ENCODE measurements at places on chromosomes 5 and 9.

- DNase-seq = no peak
Measured at GRCh38 chr5:176941951-176942350, 42.8 kb upstream of the HK3 start.

GRCh38 chr9:134785325-134786108 is 95.1 kb upstream of the FCN2 start:
- no peak for DNase-seq

GRCh38 chr5:98816582-98817222 is 43.2 kb downstream of the RGMB start:
- no peak for DNase-seq

DNA sequence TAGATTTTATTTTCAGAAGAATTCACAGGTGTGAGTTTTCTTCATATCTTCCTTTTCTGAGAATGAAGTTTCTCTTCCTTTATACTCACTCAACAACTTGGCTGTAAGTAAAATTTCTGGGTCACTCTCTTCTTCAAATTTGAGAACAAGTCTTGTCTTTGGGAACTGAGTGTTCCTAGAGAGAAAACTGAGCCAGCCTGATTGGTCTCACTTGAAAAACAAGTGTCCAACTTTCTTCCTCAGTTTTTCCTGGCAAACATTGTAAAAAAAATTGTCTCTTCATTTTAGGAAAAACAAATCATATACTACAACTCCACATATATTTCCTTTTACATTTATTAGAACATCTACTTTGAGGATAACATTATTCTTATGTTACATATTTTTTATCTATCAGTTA is 156.1 kb upstream of the GHR start:
- no peak for DNase-seq

DNA sequence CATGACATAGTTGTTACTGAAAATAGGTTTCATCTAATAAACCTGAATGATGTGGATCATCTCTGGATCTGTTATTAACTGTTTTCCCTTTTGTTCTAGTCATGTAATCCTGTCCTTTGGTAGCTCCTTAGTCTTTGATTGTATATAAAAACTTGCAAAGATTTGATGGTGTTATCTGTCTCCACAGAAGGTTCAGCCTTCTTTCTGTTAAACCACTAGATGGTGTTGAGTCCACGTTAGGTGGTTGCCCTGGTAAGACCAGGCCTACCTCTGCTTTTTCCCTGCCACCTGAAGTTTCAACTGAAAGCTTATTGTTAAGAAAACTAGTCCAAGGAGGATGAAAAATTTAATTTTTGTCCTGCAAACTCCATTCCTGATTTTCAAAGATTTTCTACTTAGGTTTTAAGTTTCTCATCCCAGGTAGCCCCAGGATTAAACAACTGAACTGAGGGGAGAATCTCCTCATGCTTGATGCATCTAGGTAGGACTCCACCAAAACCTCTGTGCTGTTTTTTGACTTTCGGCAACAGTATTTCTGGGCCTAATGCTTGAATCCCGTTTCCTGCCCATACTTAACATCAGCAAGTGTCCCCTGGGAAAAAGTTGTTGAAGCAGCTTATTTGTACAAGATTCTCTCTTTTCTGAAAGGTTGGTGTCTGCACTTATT is 68.5 kb downstream of the RICTOR start:
- DNase-seq = no peak

DNA sequence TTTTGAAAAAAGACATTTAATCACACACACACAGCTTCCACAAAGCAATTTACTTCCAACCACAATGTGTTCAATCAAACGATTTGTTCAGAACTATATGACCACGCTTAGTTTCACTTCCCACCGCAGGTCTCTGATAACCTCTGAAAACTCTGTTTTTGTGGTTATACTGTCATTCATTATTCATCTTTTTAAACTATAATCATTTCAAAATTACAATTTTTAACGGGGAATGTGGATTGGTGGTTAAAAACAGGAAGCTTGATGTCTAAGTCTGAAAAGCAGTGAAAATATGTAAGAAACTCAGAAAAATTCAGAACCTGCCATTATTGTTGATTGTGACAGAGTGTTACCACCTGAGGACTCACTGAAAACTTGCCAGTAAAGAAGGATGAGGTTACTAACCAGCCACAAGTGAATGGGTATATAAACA is 12.7 kb upstream of the TMEM174 start:
- no peak for DNase-seq

DNA sequence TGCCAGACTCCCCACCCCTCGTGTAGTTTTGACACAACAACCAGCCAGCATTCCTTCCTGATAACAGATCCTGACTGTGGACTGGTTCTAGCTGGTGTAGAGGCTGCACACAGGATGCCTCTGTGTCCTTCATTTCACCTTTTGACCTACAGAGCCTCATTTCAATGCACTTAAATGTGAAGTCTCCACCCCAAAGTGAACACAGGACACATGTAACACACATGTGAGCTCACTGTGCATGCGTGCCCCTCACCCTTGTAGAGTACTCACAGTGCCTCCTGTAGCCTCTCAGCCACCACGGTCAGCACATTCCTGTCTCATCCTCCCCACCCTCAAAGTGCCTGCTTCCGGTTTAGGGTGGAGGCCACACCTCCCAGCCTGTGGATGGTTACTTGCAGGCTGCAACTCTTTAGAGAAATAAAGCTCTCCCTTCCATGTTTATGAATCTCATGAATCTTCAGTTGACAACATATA is 11.6 kb upstream of the NKD2 start:
- DNase-seq = no peak

DNA sequence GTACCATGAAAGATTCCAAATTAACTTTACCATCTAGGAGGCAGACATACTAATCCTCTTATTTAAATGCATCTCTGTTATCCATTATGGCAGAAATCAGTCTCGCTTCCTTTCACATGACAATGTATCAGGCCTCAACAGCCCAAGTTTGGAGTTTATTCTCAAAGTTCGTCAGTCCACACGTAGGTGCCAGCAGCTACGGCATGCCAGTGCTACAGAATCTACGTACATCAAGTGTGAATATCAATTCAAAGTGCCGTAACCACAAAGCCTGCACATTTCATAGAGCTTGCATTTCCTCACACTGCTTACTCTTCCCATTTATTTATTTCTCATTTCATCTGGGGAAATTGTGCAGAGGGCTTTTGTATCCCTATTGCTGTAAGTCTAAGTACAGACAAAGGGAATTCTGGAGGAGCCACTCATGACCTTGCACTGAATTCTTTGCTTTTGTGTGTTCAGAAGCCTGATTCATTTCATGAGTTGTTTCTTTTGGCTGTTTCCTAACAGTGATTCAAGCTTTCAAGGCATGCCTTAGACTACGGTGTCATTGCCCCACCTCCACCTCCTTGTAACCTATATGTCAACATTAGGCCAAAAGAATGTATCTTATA is 10.0 kb downstream of the ENC1 start:
- peak; percentile 60 for DNase-seq

- no peak for DNase-seq
Measured at GRCh38 chr9:69342769-69343168, 17.8 kb downstream of the ENTREP1 start.

- no peak for DNase-seq
Measured at GRCh38 chr5:120088836-120089235, 375.3 kb upstream of the PRR16 start.

GRCh38 chr5:67082941-67083340 is 113.7 kb downstream of the CD180 start:
- DNase-seq = no peak

- no peak for DNase-seq
Measured at GRCh38 chr5:118789366-118789765, 199.0 kb downstream of the DTWD2 start.

DNA sequence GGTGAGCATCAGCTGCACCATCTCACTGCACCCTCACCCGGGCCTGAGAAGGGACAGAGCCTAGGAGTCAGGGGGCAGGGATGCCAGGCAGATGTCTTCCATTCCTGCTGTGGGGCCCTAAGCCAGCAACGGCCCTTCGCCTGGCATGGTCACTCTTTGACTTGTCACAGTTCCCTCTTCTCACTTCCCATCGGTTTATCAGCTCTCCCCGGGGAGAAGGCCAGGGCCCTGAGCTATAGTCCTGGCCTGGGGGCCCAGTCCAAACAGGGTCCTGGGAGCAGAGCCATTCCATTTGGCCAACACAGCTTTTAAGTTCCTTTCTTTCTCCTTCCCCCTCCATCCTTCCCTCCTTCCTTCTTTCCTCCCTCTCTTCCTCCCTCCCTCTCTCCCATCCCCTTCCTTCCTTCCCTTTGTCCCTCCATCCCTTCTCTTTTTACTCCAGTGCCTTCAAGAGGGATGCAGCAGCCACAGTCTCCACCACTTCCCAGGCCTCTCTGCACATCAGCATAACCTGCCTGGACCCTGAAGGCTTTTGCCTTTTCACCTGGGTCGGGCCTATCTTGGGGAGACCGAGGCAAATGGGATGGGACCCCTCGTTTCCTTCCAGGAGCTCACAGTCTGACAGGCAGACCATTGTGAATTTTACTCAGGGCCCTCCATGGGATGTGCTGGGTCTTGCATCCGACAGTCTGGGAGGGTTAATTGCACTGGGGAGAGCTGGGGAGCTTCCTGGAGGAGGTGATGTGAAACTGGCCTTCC is 4.2 kb downstream of the COL5A1 start:
- DNase-seq = no peak

DNA sequence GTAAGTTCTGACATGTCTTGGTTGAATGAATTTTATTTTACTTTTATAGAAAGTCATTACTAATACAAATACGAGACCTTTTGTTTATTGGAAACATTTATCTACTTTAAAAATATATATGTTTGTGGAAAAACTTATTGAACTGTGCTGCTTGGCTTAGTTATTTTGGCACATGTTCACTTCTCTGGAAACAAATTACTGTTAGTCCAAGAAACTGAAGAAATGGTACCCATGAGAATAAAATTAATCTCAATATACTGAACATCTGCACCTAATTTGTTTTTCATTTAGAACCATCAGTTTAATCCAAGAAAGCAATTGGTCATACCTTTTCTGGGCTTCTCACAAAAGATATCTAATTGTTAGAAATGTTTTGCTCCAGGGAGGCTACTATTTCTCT is 32.2 kb downstream of the INVS start:
- DNase-seq = no peak

- DNase-seq = no peak
Measured at GRCh38 chr9:124009531-124010217, 1.9 kb upstream of the LHX2 start.

DNA sequence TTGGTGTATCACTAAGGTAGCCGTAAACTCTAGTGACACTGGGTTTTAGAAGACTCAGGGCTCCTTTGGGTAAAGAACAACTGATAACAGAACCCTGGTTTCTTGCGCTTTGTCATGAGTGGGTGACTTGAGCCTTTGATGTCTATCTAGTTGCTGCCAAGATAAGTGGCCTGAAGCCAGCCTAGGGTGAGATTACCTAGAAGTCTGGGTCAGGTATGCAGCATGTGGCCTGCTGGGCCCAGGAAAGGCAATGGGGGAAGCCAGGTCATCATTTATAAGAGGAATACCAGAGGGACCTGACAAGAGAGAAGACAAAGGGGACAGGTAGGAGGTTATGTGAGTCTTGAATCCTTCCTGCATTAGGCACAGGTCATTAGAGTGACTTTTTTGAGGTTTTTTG is 23.2 kb upstream of the GARNL3 start:
- DNase-seq = no peak

DNA sequence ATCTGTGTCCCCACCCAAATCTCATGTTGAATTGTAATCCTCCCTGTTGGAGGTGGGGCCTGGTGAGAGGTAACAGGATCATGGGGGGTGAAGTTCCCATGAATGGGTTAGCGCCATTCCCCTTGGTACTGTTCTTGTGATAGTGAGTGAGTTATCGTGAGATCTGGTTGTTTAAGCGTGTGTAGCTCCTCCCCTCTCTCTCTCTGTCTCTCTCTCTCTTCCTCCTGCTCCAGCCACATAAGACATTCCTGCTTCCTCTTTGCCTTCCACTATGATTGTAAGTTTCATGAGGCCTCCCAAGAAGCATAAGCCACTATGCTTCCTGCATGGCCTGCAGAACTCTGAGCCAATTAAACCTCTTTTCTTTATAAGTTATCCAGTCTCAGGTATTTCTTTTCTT is 28.8 kb downstream of the C5orf15 start:
- no peak for DNase-seq

GRCh38 chr9:137302118-137302448 is at the start of gene NRARP:
Gene NRARP, minus strand, starts transcription at chr9:137302271. Its CDS starts 343 bp downstream, at chr9:137301928.
- DNase-seq = peak; percentile 92

DNA sequence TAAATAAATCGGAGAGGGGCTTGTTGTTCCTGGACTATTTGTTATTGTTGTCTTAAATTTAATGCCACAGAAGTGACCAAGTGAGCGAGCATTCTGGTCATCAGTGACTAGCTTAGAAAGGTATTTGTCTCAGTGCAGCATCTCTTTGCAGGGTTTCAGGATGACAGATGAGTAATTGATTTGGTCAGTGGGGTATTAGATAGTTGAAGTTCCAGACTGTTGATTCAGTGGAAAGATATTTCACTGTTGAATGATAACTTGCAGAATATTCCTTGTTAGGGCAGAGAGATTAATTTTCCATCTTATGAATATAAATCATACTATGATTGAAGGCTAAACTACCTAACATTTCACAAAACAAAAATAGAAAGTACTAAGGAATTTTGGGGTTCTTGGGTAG is 122.4 kb downstream of the TRIO start:
- DNase-seq = peak; percentile 95

DNA sequence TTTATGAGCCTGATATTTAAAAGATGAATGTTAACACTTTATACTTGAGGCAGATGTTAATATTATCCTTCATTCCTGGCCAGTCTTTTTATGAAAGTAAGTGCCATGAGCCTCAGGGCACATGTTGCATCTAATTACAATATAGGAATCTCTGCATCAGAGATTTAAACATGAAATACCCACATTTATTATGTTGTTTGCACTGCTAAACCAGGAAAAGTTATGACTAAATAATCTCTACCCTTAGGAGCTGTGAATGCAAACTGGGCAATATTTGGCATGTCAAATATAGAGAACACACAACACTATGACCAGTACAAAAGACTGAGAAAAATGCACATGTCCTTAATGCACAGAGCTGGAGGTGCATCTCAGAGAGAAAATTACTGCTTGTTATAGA is 526.1 kb upstream of the GRAMD2B start:
- no peak for DNase-seq

DNA sequence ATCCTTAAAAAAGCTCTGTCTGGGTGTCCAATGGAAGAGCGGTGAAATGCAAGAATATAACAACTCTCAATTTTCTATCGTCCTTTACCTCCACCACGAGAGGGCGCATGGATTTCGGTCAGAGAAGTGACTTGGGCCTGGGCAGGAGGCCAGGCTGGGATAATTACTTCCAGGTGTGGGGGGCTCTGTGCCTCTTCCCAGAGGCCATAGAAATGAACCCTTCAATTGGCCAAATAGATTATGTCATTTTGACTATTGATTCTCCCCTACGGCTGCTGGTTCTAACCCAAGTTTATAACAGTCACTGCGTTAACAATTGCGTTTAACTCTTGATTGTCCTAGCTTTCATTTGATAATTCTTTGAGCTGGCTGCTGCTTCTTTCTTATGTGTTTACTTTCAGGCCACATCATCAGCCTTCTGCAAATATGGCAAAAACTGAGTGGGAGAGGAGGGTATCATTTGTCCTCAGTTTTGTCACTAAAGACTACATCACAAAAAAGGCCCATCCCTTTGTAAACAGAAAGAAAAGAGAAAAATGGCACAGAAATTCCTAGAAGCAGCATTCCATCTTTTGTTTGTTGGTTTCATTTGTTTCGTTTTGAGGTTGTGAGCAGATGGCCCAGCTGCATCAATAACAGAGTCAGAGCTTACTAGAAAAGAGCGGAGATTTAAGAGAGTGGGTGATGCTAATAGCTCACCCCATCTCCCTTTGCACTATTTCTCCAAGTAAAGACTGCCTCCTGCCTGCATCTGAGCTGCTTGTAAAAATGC is 45.4 kb upstream of the ZFR start:
- DNase-seq = peak; percentile 64

- no peak for DNase-seq
Measured at GRCh38 chr5:178314061-178314660, 81.6 kb upstream of the PHYKPL start.

Data from RKO (cell line).